Skeletal muscle tissue (tissue), 5 donors: ENCODE measurements at places on chromosomes 7 and 10. TPM values are rescaled to one million over a fixed set of nuclear protein-coding genes. Genes with fewer than 3 reads are reported as not detected.

The VWA2 gene
- not detected for total RNA-seq

The OR6V1 gene
- not detected for total RNA-seq

The SH2D4B gene
- total RNA-seq: under 0.01 TPM

The CYP2C18 gene
- total RNA-seq: not detected

The MMRN2 gene
- total RNA-seq: 25.6 TPM

The ALOX5 gene
- total RNA-seq: 3.1 TPM

The GRID1 gene
- total RNA-seq: 2.1 TPM

The CALHM1 gene
- not detected for total RNA-seq

The EXOSC1 gene
- total RNA-seq: 27.1 TPM

The SEMA3A gene
- total RNA-seq: 24.5 TPM

The FAM25G gene
- not detected for total RNA-seq

The PUS7 gene
- 17.2 TPM for total RNA-seq

The NEURL1 gene
- total RNA-seq: 12.0 TPM

The GPAM gene
- 52.7 TPM for total RNA-seq

The TAS2R3 gene
- 3.7 TPM for total RNA-seq

The GLI3 gene
- total RNA-seq: 13.6 TPM

The LMTK2 gene
- total RNA-seq: 8.4 TPM

The IGFBP3 gene
- 112 TPM for total RNA-seq

The ATOH7 gene
- not detected for total RNA-seq

The TAC1 gene
- total RNA-seq: 1.6 TPM
